Tibial nerve (tissue), 4 donors: ENCODE measurements at places on chromosomes 13 and 19.
A peak's percentile ranks its signal among the peaks of the same experiment; 100 is the strongest.

GRCh38 chr13:75226733-75227435 lies 255.1 kb downstream of the TBC1D4 start:
- no peak for DNase-seq

DNA sequence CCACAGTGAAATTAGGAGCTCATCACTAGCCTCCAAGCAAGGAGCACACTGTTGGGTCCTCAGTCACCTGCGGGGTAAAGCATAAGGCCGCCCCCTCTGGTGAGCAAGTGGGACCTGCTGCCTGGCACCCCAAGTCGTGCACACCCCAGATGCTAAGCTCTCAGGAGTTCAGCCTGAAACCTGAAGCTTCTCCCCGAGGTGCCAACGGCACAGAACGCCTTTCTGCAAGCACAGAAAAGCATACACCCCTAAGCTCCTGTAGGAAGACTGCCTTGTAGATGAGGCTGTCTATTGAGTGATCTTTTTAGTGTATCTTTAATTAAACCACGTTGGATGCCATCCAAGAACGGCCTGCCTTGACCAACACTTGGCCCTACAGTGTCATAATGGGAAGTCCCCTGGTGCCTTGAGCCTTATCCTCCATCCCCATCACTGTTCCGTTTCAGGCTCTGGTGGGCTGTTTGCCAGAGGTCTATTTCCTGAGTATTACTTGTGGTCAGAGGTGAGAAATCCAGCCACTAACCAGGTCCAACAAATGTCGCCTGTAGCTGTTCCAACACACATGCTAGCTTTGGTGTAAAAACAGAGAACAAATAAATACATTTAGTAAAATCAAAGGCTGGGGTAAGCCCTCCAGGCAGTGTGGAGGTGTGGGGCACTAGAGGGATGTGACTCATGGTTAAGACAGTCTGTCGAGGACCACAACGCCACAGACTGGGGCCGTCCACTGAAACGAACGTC lies 44.8 kb downstream of the C13orf42 start:
- DNase-seq, result peak; percentile 40

DNA sequence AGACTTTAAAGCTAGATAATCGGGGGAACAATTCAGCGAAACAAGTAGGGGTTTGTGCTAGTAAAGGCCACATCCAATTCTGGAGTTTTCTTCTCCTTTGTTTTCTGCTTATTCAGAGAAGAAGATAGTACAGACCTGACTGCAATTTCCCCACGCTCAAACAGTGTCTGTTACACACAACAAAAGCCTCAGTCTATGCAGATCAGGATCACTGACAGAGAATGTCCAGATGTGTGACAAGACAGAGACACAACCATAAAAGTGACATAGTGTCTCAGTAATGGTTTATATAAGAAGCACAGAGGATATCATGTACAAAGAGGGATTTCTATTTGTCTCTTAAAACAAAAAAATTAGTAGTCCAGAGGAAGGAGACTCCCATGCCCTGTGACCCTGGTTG lies 70.7 kb upstream of the GTF3A start:
- no peak for DNase-seq

GRCh38 chr13:88895261-88895941 lies 1224.2 kb downstream of the SLITRK5 start:
- no peak for DNase-seq

GRCh38 chr13:91168386-91168711 lies 179.1 kb upstream of the MIR17HG start:
- DNase-seq, result no peak

DNA sequence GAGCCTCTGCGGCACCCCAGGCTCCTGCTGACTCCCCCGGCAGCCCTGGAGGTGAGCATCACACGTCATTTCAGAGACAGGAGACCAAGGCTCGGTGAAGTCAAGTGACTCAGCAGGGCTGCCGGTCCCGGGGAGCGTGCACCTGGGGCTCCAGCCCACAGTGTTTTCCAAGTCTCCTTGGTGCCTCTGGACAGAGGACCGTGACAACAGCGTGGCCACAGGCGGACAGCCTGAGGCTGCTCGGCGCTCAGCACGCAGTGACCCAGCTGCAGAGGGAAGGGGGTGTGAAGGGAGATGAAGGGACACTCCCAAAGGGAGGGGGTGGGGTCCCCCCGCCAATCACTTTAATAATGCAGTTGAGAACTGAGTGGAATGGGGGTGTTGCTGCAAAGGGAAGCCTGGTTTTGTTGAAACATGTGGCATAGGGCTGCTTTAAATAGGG lies 17.5 kb upstream of the ASPDH start:
- DNase-seq, result no peak

DNA sequence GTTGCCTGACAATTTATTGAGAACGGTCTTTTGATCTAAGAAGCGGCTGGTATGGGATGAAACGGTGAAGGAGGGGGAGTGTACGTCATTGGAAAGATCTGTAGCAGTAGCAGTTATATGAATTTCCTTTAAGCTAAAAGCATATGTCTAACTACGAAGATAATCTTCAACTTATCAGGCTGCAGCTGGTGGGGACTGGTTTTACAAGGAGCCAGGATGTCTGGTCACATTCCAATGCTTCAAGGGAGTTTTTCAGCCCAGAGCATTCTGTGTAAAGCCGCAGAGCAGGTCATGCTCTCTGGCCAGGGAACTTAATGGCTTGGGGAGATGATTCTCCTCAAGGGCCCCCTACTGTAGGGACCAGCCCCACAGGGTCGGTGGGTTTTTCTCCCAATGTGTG lies 29.2 kb downstream of the CLEC4M start:
- DNase-seq, result no peak

DNA sequence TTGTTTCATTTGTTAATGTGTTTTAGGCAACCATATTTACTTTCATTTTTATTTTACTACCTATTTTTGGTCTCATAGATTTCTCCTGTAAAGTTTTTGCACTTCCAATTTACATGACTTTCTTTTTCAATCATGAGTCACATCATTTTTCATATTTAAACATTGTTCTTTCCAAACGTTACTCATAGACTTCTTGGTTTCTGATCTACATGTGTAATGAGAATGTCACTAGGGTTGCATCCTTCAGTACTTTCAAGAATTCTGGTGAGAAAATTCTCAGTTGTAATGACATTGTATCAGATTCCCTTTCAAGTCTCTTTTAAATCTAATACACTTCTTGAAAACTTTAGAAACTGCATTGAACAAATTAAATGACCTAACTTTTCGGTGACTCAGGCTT lies 991.7 kb downstream of the EFNB2 start:
- DNase-seq, result no peak

GRCh38 chr13:94414141-94414540 lies 65.3 kb downstream of the DCT start:
- no peak for DNase-seq

- no peak for DNase-seq
These were observed 2.5 kb upstream of the GRWD1 start for GRCh38 chr19:48443256-48443655.

DNA sequence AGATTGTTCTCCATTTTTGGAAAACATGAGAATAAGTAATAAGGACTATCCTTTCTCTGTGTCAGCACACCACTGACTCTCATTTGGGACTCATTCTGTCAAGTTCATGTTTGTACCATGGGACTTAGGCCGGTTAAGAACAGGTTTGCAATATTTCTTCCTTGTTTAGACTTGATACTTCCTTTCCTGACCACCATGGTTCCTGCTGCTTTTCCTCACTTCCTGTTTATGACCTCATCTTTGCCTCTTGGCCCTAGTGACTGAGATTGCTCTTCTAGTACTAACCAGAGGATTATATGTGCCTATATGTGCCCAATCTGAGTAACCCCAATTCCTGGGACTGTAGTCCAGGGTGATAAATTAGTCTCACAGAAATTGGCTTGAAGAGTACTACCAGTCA lies 32.5 kb upstream of the NDFIP2 start:
- no peak for DNase-seq

GRCh38 chr19:40143612-40144011 lies 47.6 kb upstream of the MAP3K10 start:
- peak; percentile 12 for DNase-seq

DNA sequence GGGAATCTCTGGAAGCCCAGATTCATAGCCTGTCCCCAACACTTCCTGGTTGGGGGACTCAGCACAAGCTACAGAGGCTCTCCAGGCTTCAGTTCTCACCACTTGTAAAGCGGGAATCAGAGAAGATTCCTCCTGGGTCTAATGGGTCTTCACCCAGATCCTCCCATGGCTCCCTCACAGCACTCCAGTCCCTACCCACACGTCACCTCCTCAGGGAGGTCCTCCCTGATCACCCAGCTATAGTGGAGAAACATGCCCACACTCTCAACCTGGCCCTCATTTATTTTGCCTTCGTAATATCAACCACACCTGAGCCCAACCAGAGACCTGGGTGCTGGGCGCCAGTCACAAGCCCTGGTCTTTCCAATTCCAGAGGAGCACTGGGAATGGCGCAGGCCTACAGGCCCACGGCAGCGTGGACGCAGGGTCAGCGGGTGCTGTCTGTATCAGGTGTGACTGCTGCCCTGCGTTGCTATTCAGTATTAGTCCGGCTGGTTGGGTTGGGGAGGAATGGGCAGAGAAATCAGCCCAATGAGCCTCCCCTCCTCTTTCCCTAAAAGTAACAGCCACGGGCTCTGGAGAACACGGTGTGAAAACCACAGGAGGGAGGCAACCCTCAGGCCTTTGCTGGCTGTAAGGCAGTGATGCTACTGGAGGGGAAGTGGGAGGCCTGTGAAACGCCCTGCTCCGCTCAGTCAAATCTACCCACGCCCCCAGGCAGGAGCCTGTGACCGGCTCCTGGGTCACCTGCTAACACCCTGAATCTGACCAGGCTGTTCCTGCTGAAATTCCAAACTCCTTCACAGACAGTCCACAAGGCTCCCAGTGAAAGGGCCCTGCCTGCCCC lies 5.2 kb downstream of the AKT2 start:
- DNase-seq, result no peak

- no peak for DNase-seq
These were observed 107.2 kb upstream of the HTR2A start for GRCh38 chr13:47004027-47004426.

GRCh38 chr13:76609643-76610042 lies 276.6 kb downstream of the KCTD12 start:
- DNase-seq, result no peak

DNA sequence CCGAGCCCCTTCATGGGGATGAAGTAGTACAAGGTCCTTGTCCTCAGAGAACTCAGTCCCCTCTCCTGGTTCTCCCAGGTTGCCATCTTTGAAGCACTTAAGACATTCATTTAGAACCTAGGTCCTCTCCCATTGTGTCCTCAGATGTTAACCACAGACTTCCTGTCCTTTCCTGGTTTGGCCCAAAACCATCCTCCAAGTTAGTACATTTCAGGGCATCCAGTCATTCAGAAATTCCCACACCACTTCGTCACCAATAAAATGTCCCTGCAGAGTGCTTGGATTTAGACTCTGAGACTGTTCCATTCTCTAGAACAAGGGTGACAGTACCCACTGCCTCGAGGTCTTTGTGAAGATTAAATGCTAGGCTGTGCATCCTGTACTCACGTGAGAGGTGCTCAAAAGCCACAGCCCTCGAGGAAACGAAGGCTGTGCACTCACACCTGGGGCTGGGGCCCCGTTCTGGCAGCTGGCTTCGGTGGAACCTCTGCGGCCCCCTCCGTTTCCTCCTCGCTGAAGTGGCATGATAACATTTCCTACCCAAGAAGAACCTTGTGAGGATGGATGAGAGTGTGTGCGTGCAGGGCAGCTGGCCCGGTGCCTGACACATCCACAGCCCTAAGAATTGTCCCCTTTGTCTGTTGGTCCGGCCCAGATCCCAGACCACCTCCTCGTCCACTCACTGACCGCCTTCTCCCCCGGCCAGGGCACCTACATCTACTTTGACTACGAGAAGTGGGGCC lies 4.7 kb downstream of the LENG1 start:
- DNase-seq, result no peak

GRCh38 chr19:14678199-14678598 lies 3.6 kb upstream of the ADGRE3 start:
- DNase-seq, result no peak

- DNase-seq, result no peak
These were observed 101.2 kb downstream of the LHFPL6 start for GRCh38 chr13:39501702-39502324.

DNA sequence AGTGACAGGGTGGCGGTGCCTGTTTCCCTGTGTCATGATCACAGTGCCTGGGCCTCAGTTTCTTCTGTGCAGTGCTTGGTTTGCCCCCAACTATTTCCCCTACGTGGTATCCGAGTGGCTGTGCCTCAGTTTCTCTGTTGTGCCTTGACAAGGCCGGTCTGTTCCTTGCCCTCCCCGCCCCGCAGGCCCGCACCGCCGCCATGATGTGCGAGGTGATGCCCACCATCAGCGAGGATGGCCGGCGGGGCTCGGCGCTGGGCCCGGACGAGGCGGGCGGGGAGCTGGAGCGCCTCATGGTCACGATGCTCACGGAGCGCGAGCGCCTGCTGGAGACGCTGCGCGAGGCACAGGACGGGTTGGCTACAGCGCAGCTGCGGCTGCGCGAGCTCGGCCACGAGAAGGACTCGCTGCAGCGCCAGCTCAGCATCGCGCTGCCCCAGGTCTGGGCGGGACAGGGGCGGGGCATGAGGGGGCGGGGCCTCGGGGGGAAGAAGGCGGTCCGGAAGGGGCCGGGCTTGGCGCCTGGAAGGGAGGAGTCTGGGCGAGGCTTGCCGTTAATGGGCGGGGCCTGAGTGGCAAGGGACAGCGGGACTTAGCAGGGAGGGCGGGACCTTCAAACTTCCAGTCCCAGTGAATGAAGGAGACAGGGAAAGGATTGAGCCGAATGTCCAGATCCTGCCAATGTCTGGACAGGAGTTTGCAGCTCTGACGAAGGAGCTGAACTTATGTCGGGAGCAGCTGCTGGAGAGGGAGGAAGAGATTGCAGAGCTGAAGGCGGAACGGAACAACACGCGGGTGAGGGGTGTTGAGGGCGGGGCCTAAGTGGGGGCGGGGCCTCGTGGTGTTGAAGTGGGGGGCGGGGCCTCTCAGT lies 8.6 kb downstream of the PPFIA3 start:
- peak; percentile 87 for DNase-seq

DNA sequence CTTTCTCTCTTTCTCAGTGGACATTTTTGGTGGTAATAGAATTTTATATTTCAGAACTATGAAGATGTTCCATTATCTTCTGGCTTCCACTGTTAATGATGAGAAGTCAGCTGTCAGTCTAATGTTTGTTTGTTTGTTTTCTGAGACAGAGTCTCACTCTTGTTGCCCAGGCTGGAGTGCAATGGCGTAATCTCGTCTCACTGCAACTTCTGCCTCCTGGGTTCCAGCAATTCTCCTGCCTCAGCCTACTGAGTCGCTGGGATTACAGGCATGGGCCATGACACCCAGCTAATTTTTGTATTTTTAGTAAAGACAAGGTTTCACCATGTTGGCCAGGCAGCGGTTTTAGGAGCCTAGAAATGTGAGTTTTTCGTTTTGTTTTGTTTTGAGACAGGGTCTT lies 4.7 kb downstream of the ZNF317 start:
- DNase-seq, result no peak

DNA sequence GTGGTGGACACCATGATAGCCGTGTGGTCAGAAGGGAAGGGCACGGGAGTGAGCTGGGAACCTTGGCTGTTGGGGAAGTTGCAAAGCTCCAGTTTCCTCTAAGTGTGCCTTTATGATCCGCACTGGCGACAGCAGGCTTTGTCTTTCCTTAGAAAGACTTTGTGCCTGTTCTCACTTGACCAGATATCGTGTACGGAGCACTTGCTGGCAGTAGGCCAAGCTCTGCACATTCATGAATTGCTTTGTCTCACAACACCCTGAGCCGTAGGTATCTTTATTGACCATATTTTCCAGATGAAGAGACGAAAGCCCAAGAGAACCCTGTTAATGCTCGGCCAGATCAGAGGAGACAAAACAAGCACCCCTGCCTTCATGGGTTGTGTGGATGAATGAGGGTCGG lies 15.1 kb downstream of the CUL4A start:
- no peak for DNase-seq

- DNase-seq, result peak; percentile 16
These were observed at the start of gene TMEM38A for GRCh38 chr19:16660763-16661479. TMEM38A (plus strand) TSS chr19:16661139; CDS start chr19:16661218, 79 bp downstream.
